ENCODE measurements at places on chromosomes 13 and 19.

DNA sequence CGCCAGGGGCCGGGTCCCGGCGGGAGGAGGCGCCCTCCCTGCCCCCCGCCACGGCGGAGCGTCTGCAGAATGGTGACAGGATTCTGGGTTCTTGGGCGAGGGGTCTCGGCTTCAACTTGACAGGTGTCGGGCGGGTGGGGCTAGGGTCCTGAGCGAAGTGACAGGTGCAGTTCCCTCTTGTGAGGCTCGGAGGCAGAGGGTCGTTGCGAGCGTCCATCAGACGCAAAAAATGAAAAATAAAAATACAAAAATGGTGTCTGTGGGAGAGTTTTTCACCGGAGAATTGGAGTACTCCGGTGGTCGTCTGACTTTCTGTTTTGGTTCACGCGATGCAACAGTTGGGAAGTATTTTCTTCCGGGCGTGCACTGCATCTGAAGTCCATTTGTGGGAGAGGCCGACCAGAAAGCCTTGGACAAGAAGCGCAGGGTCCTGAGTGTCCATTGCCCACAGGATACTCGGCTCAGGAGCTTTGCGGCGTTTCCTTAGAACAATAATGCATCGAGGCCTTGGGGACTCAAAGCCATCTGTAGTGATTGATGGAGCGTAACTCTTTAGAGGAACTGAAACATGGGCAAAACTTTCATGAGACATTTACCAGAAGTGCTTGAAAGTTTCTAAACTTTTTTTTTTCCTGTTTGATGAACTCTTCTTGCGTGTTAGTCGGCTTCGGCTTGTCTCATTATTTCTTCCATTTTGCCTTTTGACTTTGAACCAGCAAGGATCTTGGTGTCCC lies 759 bp downstream of the RB1 start:
- DNase-seq = peak; percentile 56

DNA sequence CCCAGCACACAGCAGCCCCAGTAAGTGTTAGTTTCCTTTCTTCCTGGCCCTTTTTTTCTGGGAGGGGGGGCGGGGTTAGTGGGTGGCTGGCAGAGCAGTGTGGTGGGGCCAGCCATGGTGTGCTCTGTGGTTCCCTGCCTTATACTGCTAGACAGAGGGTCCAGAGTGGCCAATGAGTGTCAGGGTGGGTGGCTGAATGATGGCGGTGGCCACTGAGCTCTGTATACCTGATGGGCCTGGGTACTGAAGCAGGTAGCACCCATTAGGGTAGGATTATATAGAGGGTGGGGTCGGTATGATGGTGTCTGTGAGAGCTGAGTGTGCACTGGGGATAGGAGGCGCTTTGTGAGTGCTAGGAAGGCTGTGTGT lies 13.8 kb downstream of the CIC start:
- DNase-seq = no peak

- peak; percentile 22 for DNase-seq
Measured at GRCh38 chr19:34041925-34042521, 130.3 kb upstream of the LSM14A start.

GRCh38 chr13:66875264-66875663 lies 354.9 kb downstream of the PCDH9 start:
- no peak for DNase-seq

- DNase-seq = no peak
Measured at GRCh38 chr19:6421075-6422014, 3.3 kb downstream of the KHSRP start.

DNA sequence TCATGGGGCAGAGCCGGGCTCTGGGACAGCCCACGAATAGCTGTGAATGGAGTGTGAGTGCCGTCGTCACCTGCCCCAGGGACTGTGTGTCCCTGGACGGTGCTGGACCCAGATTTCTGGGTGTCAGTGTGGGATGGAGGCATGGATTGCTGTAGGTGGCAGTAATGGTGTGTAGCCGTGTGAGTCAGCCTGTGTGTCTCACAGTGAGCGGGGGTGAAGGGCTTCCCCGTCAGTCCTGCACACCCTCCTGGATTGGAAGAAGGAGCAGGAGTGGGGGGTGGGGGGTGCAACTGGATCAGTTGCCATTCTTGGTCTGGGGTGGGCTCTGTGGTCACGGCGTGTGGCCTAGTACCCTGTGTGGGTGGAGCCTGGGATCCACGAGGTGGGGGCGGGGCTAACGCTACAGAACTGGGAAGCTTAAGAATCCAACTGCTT lies 6.5 kb upstream of the LTBP4 start:
- DNase-seq = peak; percentile 39

- no peak for DNase-seq
Measured at GRCh38 chr19:9159891-9160290, 18.9 kb upstream of the OR7D2 start.

DNA sequence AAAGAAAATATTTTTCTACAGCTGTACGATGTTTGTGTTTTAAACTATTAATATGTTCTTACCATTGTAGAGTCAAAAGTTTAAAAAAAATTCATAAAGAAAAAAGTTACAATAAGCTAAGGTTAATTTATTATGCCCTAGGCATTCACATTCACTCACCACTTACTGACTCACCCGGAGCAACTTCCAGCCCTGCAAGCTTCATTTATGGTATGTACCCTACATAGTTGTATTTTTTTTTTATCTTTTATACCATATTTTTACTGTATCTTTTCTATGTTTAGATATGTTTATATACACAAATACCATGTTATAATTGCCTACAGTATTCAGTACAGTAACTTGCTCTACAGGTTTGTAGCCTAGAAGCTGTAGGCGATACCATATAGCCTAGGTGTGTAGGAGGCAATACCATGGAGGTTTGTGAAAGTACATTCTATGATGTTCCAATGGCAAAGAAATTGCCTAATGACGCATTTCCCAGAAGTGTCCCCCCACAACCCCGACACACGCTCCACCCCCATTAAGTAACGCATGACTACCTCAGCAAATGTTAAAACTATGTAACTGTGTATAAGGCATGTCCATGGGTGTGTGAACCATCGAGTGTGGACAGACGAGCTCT lies 60.4 kb downstream of the SLITRK6 start:
- no peak for DNase-seq

- no peak for DNase-seq
Measured at GRCh38 chr19:50209131-50209530, 5.7 kb downstream of the MYH14 start.

DNA sequence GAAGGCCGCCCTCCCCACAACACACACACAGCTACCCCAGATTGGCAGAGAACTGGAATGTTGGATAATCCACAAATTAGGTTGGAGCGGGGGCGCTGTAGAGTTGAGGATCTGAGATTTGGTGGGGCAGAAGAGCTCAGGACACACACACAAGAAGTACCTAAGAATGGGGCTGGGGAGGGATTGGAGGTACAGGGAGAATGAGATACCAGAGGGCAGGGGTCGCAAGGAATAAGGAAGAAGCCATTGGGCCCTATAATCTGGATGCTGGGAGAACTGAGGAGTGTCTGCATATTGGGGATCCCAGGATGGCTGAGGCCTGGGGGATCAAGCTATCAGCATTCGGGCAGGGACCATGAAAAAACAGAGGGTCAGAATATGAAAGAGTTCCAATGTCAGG lies 11.5 kb downstream of the SYT3 start:
- no peak for DNase-seq

DNA sequence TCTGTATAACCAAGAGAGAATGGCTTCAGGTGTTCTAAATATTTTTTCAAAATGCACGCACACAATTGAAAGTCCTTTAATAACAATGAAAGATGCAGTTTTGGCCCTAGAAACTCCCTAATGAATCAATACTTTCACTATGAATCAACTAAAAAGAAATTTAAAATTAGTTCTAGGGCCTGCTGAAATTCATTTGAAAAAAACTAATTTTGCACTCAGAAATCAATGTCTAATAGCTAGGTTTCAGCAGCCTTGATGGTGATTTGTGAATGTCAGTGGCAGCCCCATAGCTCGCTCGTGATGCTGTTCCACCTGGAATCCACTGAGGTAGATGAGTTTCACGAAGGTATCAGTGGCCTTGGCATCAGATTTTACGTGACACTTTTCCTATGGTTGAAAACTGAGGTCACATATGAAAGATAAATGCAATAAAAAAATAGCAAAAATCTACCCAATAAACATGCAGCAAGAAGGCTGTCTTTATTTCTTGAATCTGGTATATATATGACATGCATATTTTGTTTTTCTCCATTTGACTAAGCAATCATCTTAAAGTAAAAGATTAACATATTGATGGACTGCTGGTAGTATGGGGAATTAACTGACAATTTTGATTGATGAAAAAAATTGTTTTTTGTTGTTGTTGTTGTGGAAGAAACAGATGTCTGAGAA lies 141.0 kb downstream of the AKAP11 start:
- DNase-seq = no peak

DNA sequence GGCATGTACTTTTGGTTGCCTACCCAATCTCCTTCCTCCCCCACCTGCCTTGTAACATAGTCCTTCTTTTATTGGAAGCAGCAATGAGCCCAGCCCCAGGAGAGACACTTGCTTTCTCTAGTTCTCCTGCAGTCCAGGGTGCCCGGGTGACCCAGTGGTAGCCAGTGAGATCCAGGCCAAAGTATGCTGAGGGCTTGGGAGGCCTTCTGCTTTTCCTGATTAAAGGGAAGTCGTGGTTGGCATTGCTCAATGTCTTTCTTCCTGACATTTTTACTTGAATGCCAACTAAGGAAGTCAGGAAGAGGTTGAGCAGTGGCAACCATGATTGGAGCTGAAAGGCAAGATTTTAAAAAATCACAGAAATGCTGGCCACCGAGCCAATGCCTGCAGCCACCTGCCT lies 25.7 kb downstream of the CNMD start:
- peak; percentile 34 for DNase-seq

GRCh38 chr13:30679483-30680330 lies 55.6 kb upstream of the ALOX5AP start:
- peak; percentile 41 for DNase-seq

DNA sequence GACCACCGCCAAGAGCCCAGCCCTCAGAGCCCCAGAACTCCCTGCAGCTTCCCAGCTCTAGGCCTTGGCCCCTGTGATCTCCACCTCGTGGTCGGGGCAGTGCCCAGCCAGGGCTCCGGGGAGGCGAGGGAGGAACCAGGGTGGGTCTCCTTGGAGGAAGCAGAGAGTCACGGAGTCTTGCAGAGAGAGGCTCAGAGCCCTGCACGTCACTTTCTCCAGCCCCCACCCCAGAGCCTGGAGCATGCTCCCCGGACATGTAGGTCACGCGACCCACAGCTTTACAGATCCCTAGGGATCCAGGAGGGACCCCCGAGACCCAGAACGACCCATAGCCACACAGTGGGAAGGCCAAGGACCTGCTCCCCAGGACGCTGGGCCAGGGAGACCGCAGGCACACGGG lies 11.9 kb downstream of the GADD45B start:
- DNase-seq = no peak

DNA sequence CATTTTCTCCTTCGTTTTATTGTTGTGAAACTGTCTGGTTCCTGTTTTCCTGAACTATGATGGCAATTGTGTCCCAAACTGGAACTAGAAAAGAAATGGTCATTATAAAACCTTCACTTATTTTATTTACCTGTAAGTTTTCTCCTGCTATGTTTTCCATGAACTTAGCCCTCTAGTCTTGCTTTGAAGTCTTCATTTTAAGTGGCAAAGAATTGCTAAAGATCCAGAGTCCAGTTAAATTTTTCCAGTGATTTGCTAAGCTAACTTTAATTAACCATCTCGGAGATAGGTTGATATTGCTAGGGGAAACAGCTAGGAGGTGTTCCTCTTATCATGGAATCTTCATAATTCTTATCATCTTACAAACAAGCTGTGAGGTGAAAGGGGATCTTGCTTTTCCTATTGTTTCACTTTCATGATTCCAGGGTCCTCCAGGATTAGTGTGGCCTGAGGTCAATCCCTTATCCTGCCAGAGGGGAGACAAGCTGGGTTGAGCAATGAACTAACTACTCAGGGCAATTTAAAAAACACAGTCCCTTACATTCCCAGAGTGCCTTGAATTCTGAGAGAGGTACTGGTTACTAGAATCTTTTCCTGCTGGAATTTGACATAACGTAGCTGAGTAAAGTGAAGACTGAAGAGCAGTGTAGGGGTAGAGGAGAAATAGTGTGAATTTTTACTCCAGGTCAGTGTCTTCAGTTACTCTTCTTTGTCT lies 112.5 kb downstream of the ESD start:
- DNase-seq = peak; percentile 58

DNA sequence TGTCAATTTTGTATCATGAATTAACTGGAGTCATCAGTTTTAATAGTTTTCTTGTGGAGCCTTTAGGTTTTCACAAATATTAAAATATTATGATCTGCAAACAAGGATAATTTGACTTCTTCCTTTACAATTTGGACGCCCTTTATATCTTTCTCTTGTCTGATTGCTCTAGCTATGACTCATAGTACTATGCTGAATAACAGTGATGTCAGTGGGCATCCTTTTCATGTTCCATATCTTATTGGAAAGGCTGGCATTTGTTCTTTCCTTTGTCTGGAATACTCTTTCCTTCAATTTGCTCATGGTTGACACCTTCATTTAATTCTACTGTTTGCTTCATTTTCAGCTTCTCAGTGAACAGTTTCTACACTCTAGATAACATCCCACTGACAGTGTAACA lies 1129.3 kb downstream of the SLITRK5 start:
- DNase-seq = no peak

DNA sequence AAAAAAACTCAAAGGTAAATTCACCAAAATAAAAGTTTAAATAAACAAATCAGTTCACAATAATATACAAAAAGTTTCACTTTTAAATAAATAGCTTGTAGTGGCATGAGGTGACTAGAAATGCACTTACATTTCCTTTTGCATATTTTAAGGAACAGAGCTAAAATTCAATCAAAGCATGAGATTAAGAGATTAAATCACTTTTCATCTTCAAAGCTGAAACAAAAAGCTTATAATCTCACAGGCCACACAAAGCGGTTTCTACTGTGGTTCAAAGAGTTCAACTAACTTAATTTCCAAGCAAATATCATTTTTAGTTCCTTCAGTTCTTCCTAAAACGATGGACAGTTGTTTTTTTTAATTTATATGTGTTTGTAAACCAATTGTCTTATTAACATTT lies 38.9 kb downstream of the TSC22D1 start:
- no peak for DNase-seq

All from amniotic epithelial cell (primary cell).